SJSA1 (cell line): ENCODE measurements at places on chromosomes 12 and 14. TPM values are rescaled to one million over a fixed set of nuclear protein-coding genes. Genes with fewer than 3 reads are reported as not detected.

- no peak for DNase-seq
These were observed 49.2 kb upstream of the PNMA1 start for GRCh38 chr14:73763396-73763795.

GRCh38 chr12:33438851-33439586 is 600 bp downstream of the SYT10 start:
- no peak for DNase-seq

DNA sequence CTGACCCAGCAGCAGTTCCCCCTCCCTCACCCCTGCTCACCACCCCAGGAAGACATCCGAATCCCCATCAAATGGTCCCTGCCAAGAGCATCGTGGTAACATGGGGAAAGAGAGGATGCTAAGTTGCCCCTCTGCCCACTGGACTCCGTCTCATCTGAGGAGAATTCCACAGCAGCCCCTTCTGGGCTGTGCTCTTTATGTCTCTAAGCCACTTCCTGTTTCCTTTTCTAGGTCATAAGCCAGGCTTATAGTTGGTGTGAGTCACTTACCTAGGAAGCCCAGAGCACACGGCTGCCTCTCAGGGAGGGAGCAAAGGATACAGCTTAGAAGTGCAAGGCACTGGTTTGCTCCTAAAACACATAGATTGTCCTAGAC is 76.0 kb downstream of the VCPKMT start:
- DNase-seq, result peak; percentile 51

DNA sequence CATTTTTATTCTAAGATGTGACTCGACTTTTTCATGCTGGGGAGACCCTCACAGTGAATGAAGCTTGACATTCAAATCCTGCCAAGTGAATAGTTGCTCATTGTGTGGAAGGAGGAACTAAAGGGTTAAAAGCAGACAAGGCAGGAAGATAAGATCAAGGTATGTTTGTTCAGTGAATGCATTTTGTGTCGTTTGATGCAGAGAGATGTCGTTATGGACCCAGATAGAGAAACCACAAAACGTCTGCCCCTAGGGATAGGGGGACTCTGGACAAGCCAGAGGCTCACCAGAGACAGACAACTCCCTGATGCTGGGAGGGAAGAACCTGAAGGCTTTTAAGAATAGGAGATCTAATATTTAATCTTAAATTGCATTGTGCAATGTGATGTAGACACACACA is 72.5 kb upstream of the MYL2 start:
- no peak for DNase-seq

DNA sequence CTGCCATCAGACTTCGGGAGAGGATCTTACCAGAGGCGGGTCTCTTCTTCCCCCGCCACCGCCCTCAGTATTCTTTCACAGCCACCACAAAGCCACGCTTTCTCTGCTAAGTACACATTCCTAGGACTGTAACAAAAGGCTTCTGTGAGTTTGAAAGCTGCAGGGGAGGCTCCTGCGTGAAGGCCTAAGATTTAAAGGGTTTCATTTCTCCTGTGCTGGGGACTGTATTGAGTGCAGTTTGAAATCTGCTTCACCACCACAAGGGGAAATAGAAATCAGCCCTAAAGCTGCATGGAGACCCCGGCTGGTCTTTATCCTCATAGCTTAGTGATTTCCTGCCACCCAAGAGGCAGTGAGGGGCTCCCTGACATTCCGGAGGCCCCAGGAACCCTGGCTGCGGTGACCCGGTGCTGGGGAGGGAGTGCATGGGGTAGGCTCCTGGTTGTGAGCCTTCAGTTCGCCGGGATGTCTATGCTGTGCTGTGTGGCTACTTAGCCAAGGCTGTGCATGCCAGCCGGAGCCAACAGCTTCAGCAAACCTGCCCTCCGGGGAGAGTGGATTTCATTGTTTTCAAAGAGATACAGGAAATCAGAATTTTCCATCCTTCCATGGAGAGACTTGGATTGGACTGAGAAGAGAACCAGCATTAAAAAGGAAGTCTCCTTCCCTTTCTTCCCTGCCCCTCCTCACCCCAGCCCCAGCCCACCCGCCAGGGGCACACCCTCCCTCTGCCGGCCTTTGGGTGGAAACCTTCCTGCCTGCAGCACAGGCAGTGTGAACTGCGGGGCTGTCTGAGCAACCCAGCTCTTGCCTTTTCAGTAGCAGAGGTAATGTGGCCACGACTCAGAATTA is 163.3 kb downstream of the ETV6 start:
- DNase-seq, result peak; percentile 69

DNA sequence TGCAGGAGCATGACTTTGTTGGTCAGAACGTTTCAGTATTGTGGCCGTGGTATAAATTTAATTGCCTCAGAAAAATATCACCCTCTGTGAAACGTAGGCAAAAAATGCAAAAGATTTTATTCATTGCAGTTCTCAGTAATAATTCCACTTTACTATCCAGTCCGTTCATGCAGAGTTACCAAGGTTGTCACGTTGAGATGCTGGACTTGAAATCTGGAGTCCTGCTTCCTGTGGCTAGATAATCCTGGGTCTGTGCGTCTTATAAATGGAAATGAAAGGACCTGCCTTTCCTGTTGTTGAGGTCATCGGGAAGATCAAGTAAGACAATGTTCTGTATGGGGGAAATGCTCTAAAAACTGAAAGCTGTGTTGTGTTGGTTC is 1.3 kb upstream of the AVPR1A start:
- DNase-seq, result no peak

GRCh38 chr12:124392667-124393413 is 97.9 kb downstream of the RFLNA start:
- DNase-seq, result peak; percentile 78

- DNase-seq, result peak; percentile 76
These were observed 86.8 kb downstream of the RFLNA start for GRCh38 chr12:124381456-124382296.

DNA sequence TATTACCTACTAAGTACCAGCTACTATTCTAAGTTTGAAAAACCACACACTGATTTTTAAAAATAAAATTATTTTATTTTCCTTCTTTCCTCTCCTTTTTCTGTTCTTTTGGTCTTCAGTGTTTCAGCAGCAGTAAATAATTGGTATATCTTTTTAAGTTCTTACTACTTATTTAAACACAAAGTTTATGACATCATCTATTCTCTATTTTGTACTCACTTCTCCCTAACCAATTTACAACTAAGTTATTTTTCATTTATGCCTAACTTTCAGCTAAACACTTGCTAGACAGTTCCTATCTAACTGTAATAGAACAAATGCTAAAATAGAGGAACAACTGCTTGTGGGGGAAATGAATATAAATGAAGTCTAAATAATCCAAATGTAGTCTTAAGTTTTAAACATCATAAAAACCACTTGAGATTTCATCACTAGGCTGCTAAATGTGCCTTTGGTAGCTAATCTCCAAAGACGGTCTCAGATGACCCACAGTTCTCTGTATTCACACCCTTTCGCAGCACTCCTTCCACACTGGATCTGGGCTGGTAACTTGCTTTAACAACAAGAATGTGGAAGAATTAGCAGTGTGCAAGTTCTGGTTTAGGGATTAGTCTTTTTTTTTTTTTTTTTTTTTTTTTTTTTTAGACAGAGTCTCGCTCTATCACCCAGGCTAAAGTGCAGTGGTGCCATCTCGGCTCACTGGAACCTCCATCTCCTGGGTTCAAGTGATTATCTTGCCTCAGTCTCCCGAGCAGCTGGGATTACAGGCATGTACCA is 41.0 kb downstream of the TFCP2 start:
- no peak for DNase-seq

DNA sequence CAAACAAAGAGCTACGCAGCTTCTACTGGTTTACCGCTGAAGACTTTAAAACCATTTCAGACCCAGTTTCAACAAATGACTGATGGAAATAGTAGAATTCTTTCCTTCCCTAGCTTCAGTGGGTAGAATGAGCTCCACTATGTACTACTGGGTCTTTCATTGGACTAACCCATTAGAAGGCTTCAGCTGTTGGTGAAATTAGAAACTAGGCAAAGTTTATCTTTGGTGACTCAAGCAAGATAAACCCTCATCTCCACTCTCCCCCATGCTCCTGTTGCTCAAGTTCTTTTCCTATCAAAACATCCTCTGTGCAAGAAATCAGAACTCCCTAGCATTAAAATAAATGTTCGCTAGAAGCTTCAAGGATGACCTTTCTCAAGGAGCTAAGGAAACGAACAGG is 159.2 kb downstream of the PAWR start:
- DNase-seq, result no peak

GRCh38 chr14:38211255-38211735 is 3.6 kb downstream of the SSTR1 start:
- DNase-seq, result no peak

DNA sequence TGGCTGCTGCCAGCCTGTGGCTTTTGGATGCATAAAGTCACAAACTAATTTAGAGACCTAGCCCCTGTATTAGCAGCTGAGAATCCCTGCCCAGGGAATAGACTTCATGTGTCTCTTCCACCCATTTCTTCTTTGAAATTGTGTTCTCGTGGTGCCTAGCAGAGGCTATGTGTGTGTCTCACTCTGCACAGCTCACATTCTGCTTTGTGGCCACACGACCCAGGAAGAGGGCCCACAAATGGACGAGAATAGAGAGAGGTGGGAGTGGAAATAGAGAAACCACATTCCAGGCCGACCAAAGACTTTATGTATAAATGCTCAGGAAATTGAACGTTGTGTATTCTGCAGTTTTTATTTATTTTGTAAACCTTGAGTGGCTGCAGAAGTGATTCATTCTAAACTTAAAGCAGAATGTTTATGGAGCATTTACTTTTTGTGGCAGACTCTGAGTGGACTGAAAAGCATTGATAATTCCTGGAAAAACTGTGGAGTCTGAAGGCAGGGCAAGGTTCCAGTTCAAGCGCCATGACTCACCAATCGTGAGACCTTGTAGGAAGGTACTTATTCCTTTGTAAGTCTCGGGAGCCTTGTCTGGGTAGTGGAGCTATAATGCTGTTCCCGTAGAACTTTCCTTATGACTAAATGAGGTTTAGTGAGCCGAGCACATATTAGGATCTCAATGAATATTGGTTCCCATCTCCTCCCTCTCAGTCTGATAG is 9.1 kb downstream of the B4GALNT3 start:
- DNase-seq, result peak; percentile 78

Gene KRT83
- not detected in 2 replicates for total RNA-seq

Gene DNAI7
- 0.88 and 1.2 TPM in 2 replicates for total RNA-seq

Gene HOXC9
- total RNA-seq, result 9.6 and 14.2 TPM in 2 replicates

Gene CLEC7A
- total RNA-seq, result not detected in 2 replicates

Gene ZC2HC1C
- total RNA-seq, result 0.34 and 5.5 TPM in 2 replicates

Gene WNT1
- total RNA-seq, result not detected in 2 replicates
